ENCODE measurements at places on chromosomes 7 and 10.

DNA sequence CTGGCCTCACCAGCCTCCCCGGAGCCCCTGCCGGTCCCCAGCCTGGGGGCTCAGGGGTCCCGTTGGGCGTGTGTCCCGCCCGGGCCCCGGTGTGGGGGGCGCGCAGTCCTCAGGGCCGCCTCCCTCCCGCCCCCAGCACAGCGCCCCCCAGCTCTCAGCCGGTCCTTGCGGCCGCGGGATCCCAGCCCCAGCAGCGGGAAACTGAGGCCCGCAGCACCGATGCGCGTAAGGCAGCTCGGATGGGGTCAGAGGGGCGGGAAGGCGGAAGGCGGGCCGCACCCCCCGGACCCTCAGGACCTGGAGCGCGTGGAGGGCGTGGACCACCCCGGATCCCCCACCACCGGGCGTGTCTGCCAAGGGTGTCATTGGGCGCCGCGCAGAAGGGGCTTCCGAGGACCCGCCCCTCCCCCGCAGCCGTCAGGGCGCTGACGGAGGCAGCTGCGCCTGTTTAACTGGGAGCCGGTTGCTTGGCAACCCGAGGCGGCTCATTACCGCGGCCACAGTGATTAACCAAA lies 14.9 kb downstream of the UNCX start:
- DNase-seq: no peak

- no peak for DNase-seq
Observed at GRCh38 chr10:13268841-13269240, 31.0 kb downstream of the PHYH start.

- no peak for DNase-seq
Observed at GRCh38 chr10:47178537-47179290, 121.3 kb upstream of the GDF10 start.

- DNase-seq: no peak
Observed at GRCh38 chr7:47950714-47951113, 2.4 kb upstream of the PKD1L1 start.

GRCh38 chr10:100945754-100946153 lies 23.6 kb upstream of the SEMA4G start:
- DNase-seq: no peak
